ENCODE measurements at places on chromosomes 11 and 22.
A peak's percentile ranks its signal among the peaks of the same experiment; 100 is the strongest.

GRCh38 chr11:43579171-43579918 lies 101.2 kb upstream of the HSD17B12 start:
- peak; percentile 50 for DNase-seq

DNA sequence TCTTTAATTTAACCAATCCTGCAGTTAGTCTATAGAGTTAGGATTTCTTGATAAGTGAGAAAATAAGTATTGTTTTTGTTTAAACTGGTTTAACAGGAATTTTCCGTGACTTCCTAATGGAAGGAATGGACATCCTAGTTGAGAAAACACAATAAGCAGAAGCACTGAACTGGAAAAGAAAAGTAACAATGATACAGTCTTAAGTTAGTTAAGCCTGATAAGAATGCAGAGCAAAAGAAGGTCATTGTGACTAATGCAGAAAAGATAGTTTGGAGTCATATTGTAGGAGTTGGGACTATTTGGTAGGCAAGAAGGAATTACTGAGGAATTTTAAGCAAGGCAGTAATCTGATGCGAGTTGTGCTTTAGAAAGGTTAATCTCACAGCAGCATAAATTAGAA lies 11.7 kb downstream of the RNF141 start:
- no peak for DNase-seq

DNA sequence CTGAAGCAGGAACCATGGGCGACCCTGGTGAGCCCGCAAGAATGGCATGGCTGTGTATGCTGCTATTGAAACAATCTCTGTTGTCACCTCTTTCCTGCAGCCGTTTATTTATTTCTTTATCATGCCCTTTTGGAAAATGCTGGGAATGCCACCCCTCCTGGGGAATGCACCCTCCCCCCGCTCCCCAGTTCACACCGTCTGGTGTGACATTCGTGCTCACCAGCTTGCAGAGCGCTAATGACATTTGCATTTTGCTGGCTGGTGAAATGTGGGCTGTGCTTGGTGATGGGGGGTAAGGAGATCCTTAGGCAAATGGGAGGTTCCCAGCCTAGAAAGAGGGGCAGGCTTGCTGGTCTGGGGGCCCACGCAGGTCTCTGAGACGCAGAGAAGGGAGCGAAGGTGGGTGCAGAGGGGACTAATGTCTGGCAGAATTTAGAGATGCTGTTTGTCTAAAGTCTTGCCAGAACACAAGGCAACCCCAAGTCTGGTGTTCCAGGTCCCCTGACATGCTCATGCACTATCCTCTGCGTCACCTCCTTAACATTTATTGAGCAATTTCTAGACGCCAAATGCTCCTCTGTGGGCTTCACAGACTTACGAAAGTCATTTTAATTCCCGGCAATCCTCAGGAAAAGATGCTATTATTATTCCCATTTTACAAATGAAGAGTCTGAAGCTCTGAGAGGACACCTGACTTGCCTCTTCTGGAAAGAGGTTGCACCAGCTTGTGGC lies 91.7 kb downstream of the TP53I11 start:
- no peak for DNase-seq

DNA sequence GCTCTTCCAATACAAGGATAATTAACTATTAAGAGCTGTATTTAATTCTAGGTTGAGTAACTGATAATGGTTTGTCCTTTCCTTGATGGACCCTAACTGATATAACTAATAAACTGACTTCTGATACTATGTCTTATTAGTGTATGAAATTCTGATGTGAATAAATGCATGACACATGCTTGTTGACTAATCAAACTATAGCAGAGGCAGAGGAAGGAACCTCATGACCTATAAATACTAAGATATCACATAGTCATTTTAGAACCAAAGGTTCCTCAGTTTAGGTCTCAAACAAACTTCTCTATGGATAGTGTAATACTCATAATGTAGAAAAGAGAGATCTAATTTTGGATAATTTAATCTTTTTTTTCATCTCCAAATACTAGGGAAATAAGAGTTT lies 4.8 kb upstream of the HBD start:
- DNase-seq, result no peak

- peak; percentile 75 for DNase-seq
Observed at GRCh38 chr11:61797263-61797944, 4.7 kb downstream of the FEN1 start.

GRCh38 chr11:74001822-74002286 lies 7.0 kb downstream of the UCP3 start:
- DNase-seq, result no peak

GRCh38 chr22:27800250-27801201 lies 1.0 kb downstream of the MN1 start:
- DNase-seq, result no peak

DNA sequence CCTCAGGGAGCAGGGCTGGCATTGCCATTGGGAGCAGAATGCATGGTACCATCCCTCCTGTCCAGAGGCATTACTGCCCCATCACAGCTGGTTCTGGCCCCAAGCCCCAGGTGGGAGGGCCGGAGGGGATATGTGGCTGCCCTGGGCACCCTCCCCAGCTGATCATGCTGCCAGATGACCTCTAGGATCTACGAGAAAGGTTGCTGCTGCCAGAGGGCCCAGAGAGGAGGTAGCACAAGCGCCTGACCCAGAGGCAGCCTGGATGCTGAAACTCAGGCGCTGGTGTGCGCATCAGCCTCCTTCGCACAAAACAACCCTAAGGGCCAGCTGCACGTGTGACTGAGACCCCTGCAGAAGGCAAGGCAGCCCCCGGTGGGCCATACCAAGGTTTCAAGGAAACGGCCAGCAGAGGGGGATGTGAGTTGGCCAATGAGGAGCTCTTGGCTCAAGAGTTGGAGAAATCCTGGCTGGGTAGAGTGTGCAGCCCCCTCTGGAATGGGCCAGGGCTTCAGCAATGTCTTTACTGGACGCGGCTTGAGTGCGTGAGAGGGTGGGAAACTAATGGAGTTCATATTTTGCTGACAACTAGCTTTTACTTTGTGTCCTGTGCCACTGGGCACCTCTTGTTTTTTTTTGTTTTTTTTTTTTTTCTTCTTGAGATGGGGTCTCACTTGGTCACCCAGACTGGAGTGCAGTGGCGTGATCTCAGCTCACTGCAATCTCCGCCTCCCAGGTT lies 88.3 kb upstream of the PARVA start:
- no peak for DNase-seq

DNA sequence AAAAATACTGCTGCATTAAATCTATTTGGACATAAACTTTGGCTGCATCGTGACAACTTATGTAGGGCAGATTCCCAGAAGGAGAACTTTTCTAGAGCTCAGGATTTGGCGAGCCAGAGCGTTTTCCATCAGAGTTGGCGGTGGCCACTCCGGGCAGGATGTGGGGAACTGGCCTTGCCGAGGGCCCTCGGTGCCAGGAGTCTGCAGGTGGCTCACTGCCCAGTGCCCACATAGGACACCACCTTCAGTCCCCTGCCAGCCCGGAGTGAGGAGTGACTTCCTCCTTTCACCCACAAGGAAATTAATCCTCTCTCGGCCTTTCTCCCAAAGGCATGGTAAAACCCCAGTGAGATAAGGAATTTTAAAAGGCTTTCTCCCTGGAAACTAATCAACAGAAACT lies 1.6 kb upstream of the LGALS2 start:
- DNase-seq, result no peak

DNA sequence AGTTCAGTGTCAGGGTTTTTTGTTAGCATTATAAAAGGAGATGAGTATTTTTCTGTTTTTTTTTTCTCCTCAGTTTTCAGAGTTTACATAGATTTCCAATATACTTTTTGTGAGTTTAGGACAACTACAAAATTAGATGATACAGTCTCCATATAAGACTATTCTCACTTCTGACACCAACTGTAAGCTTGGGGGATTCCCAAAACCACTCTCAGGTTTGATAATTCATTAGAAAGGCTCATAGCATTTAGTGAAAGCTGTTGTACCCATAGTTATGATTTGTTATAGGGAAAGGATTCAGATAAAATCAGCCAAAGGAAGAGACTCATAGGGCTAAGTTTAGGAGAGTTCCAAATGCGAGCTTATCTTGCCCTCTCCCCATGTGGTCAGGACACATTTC lies 24.1 kb downstream of the CUL5 start:
- DNase-seq, result no peak

- no peak for DNase-seq
Observed at GRCh38 chr11:35289821-35290220, 129.5 kb downstream of the SLC1A2 start.

GRCh38 chr11:86990515-86990914 lies 35.3 kb upstream of the FZD4 start:
- DNase-seq, result no peak

DNA sequence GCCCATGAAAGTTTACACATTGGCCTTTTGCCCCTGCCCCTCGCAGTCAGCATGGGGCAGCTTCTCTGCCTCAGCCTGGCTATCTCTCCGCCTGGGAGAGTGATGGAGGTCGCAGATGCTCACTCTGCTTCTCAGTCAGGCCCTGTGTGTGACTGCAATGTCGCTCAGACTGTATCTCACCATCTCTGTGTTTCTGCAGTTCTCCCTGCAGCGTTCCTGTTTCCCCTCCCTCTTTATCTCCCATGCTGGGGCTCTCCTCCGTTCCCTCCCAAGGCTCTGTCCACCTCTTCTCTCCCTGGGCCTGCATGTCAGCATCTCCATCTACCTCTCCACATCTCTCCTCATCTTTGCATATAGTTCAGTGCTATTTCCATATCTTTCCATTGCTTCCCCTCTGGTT lies 38.1 kb downstream of the SLC22A12 start:
- no peak for DNase-seq

DNA sequence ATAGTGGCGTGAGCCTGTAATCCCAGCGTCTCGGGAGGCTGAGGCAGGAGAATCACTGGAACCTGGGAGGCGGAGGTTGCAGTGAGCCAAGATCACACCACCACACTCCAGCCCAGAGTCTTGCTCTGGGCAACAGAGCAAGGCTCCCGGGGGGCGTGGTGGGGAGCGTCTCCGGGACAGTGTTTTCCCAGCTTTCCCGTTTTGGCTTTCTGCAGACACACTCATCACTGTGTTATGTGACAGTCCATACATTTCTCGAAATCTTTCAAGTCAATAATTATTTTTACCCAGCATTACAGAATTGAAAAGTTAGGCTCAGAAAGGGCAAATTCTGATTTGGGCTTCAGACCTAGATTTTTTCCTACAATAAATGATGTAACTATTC lies 31.7 kb downstream of the NEAT1 start:
- DNase-seq, result no peak

GRCh38 chr11:128893578-128894285 lies 2.6 kb downstream of the KCNJ5 start:
- no peak for DNase-seq

- DNase-seq, result no peak
Observed at GRCh38 chr11:72422414-72422813, 11.9 kb downstream of the CLPB start.

GRCh38 chr22:49433717-49434611 lies 393.7 kb downstream of the BRD1 start:
- DNase-seq, result no peak

DNA sequence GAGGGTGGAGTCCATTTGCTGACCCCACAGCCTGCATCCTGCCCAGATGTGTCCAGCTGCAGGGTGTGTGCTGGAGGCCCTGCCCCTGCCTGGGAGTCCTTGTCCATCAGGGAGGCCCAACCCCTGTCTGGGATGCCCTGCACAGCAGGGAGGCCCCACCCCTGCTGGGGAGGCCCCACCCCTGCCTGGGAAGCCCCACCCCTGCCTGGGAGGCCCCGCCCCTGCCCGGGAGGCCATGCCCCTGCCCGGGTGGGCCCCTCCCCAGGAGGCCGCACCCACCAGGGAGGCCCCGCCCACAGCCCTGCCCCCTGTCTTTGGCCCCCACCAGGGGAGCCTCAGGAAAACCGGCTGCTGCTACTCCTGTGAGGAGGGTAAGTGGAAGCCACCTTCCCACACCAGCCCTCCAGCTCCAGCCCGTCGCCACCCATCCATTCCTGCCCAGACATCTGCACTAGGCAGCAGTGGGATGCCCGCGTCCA lies 37.2 kb downstream of the MUC5B start:
- DNase-seq, result no peak

All from NCI-H1105 treated with DMSO at 0.1 percent for 48 hours (cell line).